ENCODE measurements at places on chromosomes 12 and 14.

GRCh38 chr12:22473212-22473611, 71.1 kb downstream of the C2CD5 start:
- DNase-seq: no peak

- no peak for DNase-seq
These were observed 50.2 kb upstream of the GALNT9 start for GRCh38 chr12:132379576-132379975.

DNA sequence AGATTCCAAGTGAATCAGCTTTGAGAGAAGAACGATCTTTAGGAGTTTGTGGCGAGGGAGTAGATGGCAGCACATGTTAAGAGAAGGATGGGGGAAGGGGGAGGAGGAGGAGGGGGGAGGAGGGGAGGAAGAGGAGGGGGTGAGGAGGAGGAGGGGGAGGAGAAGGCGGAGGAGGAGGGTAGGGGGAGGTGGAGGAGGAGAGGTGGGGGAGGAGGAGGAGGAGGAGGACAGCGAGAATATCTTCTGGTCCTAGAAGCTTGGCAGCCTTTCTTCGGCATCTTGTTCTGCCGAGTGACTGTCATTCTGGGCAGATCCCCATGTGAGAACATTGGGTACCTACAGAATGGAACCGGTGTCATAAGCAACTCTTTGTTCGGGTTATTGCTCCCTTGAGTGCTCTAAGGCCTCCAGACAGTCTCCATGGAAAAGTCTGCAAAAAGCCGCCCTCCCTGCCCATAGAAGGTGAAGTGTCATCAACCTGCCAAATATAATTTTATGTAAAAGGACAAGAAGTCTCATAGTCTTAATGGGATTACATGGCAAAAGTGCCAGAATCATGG, 6.9 kb downstream of the RFC5 start:
- no peak for DNase-seq

GRCh38 chr12:101074940-101075680, 134.9 kb downstream of the SLC5A8 start:
- no peak for DNase-seq

- no peak for DNase-seq
These were observed 28.2 kb upstream of the PTGR2 start for GRCh38 chr14:73823339-73823885.

DNA sequence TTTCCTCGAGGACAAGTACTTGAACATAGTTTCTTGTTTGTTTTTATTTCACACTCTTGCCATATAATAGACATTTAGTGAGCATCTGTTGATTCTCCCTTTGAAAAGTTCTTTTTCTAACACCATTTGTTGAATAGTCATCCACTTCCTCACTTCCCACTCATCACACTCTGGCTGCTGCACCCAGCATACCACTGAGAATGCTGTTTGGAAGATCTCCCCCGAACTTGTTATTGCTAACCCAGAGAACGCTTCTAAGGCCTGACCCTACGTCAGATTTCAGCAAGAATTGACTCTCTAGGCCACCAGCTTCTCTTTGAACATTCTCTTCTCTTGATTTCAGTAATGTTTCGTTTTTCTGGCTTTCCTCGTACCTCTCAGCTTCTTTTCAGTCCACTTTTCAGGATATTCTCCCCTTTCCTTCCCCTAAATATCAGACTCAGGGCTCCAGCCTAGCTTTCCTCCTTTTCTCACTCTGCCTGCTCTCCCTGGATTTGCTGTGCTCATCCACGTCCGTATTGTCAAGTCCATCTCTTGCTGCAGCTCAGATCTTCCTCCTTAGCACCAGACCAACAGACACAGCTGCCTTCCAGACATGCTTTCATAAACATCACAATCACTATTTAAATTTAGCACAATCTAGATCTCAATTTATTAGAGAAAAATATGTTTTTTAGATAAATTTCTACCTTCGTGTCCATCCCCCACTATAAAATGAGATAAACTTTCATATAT, 94.0 kb upstream of the SLC38A4 start:
- no peak for DNase-seq

GRCh38 chr12:103503546-103504480, 8.0 kb upstream of the C12orf42 start:
- DNase-seq: peak; percentile 35

GRCh38 chr14:20671597-20672283, 12.6 kb upstream of the RNASE4 start:
- DNase-seq: no peak

- no peak for DNase-seq
These were observed 279.3 kb upstream of the FLRT2 start for GRCh38 chr14:85250414-85251189.

GRCh38 chr14:19775587-19775986, 2.3 kb downstream of the OR4M1 start:
- no peak for DNase-seq

DNA sequence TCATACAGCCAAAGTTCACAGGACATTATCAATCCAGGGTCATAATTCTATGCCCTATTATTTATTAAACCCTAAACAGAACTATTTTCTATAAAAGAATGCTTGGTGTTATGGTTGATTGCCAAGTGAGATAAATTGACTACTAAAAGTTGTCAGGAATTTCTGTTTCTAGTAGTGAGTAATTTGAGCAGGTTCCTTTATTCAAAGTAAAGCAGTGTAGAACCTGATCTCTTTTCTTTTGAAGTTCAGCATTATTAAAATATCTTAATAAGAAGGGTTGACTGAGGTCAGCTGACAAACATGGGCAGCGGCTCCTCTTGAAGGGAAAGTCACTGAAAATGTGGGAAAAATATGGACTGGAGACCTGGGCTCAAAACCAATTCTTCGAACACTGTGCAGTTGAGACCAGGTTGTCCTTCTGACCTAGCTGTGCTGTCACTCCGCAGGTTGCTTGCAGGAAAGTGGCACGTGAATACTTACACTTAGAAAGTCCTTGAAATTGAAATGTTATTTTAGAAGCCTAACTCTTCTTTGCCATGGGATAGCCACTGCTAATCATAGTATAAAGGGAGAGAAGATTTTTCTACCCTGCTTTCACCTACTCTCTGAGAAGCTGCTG, 141.0 kb downstream of the RASSF9 start:
- no peak for DNase-seq

DNA sequence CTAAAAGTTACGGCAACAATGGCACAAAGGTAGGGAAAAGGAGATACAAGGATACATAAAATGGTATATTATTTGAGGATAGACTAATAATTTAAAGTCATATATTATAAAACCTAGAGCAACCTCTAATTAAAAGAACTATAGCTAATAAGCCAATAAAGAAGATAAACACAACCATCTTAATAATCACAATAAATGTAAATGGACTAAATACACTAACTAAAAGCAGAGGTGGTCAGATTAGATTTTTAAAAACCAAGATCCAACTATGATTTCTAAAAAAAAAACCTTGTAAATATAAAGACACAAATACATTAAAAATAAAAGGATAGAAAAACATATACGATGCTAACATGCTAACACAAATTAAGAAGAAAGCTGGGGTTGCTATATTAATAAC, 10.7 kb upstream of the LLPH start:
- no peak for DNase-seq

- no peak for DNase-seq
These were observed 4.9 kb upstream of the ANKLE2 start for GRCh38 chr12:132766380-132767085.

DNA sequence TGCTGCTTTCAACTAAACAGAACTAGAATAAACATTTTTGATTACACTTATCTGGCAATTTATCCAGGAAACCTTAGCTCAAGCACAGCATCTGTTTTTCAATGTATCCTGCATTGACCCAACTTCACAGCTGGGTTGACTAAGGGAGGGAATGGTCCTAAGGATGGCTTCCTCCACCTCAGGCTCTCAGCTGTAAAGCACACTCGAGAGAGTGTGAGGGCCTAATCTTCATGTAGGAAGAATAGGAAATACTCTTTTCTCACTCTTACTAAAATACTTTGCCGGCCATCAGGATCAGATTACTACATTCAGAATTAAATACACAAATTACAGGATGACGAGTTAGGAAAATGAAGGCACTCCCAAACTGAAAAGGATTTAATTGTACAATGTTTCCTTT, 7.2 kb downstream of the SETD3 start:
- no peak for DNase-seq

DNA sequence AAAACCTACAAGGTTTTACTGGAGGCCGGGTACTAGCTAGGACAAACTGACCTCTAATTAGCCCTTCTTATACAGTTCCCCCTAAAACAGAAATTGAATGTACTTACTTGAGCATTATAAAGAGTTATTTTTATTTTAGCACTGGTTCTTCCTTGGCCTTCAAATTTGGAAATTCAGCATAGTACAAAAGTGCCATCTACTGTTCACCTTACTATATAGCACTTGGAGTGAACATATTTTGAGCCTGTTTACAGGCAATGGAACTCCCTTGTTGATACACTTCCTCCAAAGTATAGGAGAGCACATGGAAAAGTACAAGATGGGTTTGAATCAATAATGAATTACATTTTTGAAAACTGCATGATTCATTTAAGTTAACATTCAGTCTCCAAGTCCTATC, 3.9 kb upstream of the POC1B start:
- peak; percentile 60 for DNase-seq

DNA sequence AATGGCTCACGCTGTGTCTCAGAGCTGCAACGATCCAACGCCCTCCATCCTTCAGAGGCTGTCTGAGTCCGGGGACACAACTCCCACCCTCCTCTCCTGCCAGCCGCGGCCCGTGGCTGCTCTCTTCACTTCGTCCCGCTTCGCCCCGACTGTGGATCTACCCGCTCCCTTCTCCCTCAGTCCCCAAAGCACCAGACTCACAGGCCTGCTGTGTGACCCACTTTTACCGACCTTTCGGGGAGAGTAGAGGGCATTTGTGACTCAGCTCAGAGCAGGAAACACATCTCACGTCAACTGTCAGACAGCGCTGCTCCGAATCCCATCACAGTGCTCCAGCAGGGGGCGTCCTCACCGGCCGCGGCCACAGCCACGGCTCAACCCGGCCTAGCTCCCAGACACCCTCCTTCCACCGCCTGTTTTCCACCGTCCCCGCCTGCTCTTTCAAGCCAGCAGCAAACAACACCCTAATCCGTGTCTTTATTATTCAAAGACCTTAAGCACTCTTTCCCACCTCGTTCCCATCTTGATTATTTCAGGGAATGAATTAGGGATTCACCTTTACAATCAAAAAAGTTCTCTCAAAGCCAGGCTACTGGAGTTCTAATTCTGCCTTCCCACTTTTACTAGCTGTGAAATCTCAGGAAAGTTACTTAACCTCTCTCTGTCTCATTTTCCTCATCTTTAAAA, 5.0 kb upstream of the AQP2 start:
- DNase-seq: peak; percentile 17

GRCh38 chr14:74577247-74577947, 34.6 kb downstream of the LTBP2 start:
- no peak for DNase-seq

GRCh38 chr12:56165369-56165768, 7.2 kb downstream of the MYL6 start:
- DNase-seq: no peak

- no peak for DNase-seq
These were observed 43.1 kb downstream of the HMGA2 start for GRCh38 chr12:65867394-65867793.

GRCh38 chr12:48414021-48414420, 58.3 kb upstream of the ANP32D start:
- no peak for DNase-seq

- DNase-seq: peak; percentile 27
These were observed 1.3 kb downstream of the GPR65 start for GRCh38 chr14:88005978-88006851.
